ENCODE measurements at places on chromosomes 1 and 21.

- DNase-seq: no peak
These were observed 10.4 kb downstream of the EMC1 start for GRCh38 chr1:19240673-19241538.

DNA sequence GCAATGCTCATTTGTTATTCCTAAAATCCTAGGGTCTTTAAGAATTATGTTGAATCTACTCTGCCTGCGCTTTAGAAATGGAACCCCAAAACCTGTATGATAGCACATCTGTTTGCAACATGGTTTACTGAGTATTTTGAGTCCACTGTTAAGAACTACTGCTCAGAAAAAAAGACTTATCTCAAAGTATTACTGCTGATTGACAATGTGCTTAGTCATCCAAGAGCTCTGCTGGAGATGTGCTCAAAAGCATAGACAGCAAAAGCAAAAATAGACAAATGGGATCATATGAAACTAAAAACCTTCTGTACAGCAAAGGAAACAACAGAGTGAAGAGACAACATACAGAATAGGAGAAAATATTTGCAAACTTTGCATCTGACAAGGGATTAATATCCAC is 107.0 kb downstream of the CTH start:
- no peak for DNase-seq

DNA sequence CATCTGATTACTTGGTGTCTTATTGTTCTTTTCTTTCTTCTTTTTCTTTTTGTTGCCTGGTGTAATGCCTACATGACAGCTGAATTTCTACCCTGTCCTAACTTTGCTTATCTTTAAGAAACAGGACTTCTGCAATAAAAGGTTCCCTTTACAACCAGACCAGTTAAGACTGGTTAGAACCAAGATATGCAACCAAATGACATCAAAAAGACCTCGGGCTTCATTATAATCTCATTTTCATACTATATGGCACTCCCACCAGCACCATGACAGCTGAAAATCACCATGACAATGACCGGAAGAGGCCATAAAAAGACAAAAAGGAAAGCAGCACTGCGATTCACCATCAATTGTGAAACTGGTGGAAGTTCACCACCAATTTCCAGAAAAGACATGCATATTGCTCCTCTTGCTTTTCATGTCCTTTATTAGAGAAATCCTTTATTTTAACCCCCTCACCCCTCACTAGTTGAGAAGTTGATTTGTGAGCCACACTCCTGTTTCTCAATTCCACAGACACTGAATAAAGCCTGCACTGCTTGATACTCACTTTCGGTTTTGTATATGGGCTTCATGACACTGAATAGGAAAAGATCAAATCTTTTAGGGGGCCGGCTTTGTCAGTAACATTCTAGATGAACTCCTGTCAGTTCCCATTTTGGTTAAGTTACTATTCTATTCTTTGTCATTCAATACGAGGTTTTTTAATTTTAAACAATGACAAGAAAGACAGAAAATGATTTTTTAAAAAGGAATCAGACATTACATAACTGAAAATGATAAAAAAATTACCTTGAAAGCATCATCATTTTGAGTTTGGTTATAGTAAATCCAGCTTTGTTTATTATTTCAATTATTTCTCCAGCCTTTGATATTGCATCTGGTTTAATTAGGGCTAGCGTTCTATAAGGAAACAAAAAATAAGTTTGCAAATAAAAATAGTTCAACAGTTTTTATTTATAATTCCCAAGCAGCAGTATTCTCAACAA is 58.1 kb downstream of the NME7 start:
- no peak for DNase-seq

- peak; percentile 39 for DNase-seq
These were observed 88.0 kb upstream of the SLFNL1 start for GRCh38 chr1:41109310-41110197.

- no peak for DNase-seq
These were observed 49.9 kb downstream of the DISC1 start for GRCh38 chr1:231676487-231676886.

DNA sequence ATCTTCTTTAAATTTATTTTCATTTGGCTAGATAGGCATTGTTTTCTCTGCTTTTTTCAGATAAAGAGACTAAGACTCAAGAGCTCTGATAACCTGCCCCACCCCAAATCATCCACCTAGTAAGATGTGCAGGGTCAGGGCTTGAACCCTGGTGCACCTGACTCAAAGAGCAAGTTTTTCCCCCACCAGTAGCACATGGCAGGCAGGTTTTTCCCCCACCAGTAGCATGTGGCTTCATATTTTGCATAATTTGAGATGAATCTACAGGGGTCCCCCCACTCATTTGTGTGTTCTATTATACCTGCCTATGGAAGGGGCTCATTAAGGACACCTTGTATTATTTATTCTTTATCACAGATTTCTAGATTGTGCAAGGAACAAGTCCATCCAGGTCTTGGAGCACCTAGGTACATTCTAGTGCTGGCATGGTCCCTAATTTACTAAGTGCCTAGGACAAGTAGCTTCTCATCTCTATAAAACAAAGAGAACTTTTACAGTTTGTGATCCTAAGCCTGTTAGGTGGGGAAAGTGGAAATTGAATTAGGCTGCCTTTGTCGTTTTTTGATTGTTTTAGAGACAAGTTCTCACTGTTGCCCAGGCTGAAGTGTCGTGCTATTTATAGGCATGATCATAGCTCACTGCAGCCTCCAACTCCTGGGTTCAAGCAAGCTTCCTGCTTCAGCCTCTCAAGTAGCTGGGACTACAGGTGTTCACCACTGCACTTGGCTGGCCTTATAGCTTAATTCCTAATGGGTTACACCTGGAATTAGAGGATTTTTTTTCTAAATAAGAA is 13.2 kb upstream of the CTSE start:
- DNase-seq: no peak

DNA sequence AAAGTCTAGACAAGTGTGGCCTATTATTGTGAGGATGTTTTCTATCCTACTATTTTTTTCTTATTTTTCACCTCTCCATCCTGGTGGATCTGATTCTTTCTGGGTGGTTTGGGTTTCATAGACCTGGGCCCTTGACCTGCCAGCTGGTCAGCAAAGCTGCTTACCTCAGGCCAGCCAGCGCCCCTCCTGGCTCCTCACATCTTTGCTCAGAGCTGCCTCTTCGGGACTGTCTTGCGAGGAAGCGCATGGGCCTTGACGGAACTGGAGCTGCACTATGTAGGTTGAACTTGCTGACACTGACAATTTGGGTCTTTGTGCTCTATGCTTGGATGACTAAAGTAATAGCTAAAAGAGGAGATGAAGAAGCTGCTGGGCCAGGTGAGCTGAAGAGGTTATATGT is 138.5 kb upstream of the SYT6 start:
- no peak for DNase-seq

DNA sequence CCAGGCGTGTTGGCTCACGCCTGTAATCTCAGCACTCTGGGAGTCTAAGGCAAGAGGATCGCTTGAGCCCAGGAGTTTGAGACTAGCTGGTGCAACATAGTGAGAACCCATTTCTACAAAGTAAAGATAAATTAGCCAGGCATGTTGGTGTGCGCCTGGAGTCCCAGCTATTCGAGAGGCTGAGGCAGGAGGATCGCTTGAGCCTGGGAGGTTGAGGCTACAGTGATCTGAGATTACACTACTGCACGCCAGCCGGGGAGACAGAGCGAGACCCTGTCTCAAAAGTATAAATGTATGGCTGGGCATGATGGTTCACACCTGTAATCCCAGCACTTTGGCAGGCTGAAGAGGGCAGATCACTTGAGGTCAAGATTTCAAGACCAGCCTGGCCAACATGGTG is 51.5 kb upstream of the LBR start:
- DNase-seq: no peak

GRCh38 chr1:2470290-2471158 is 5.6 kb upstream of the PLCH2 start:
- no peak for DNase-seq

GRCh38 chr21:37435711-37436110 is 69.1 kb downstream of the DYRK1A start:
- DNase-seq: no peak

- DNase-seq: no peak
These were observed 106.9 kb downstream of the RIPK4 start for GRCh38 chr21:41659791-41660560.

DNA sequence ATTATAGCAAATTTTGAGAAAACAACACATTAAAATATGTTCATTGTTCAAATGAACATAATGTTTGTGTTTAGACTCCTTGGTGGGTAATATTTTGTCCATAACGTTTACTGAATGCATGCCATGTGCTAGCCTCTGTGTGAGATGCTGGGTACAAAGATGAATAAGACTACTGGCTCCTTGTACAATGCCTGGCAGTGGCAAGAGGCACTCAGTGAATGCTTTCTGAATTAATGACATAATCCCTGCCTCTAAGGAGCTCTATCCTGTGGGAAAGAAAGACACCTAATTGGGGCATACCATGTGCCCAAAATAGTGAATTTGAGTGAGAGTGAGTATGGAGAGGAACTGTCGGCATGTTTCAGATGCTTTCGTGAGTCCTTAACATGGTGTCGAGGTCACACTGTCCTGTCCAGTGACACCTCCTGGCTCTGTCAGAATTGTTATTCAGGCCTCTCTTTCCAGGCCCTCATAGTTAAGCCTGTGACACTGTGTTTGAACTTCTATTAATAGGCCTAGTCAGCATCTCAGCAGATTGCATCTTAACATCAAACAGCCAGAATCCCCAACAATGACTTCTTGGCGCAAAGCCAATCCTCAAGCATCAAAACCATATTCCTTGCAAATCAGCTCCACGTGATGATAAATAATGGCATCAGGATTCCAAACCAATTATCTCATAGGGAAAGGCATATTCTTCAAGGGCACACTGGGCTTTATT is 32.8 kb upstream of the S1PR1 start:
- DNase-seq: no peak

- no peak for DNase-seq
These were observed 47.1 kb downstream of the DDAH1 start for GRCh38 chr1:85417876-85418275.

DNA sequence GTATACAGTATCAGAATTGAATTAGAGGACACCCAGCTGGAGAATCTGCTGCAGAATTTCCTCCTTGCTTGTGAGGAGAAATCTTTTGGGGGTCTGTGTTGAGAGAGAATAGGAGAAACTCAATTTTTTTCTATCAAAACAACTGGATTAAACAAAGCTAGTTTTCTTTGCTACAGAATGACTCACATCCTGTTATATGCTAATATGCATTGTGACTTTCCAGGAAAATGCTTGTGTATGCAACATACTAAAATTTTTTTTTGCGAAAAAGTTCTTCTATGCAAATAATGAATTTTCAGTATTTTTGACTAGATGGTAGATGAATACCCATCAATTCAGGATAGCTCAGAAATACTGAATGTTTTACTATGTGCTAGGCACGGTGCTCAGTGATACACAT is 2.2 kb downstream of the VAMP4 start:
- no peak for DNase-seq

GRCh38 chr21:29454179-29454578 is 155.5 kb downstream of the BACH1 start:
- no peak for DNase-seq

GRCh38 chr21:34545079-34545884 is 33.3 kb upstream of the KCNE1 start:
- DNase-seq: no peak

GRCh38 chr1:94227624-94228023 is 9.8 kb downstream of the ARHGAP29 start:
- no peak for DNase-seq

- no peak for DNase-seq
These were observed 12.6 kb downstream of the ZC3H12A start for GRCh38 chr1:37486680-37487618.

GRCh38 chr1:8411803-8412182 is 93.9 kb downstream of the SLC45A1 start:
- DNase-seq: no peak

GRCh38 chr21:44914176-44914874 is 6.4 kb downstream of the ITGB2 start:
- DNase-seq: no peak

DNA sequence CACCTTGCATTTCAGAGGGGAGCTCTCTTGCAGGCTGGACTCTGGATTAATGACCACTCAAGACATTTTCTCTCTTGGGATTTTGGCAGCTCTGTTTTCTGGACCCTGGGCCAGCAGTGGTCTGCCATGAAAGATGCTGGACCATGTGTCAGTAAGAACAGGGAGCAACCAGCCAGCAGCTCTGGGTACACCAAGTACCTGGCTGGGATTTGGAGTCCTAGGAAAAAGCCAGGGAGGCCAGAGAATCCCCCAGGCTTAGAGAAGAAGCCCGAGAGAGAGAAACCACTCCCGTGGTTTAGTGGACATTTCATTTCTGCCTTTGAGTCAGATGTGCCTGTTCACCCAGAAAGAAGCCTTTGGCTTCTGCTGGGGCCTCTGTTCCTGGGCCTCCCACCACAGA is 2.5 kb downstream of the NFASC start:
- no peak for DNase-seq

GRCh38 chr21:26965907-26966581 is 844 bp downstream of the ADAMTS5 start:
- no peak for DNase-seq

DNA sequence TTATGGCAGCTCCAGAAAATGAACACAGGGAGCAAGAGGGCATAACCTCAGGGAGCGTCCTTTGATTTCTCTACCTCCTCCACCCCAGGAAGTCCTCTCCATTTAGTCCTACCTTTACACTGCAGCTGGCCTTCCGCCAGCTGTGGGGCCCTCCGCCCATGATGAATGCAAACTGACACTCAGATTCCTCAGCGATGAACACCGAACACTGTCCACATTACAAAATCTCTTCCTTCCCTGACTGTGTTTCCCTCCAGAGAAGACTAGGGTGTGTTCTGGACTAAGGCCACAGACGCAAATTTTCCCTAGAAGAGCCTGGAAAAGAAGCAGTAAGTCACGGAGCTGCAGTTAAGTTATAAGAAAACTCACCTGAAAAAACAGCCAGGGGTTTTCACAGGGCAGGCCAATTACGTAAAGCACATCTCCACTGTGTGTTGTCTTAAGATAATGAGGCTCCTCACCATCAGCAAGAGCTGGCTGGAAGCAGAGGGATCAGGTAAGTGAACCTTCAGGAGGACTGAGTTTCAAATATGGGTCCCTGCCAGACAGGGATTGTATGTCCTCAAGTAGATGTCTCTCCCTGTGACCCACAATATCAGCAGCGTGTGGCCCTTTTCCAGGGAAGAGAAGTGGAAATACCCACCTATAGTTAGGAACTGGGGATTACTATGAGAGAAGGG is 46.3 kb upstream of the ATP1B1 start:
- DNase-seq: no peak

GRCh38 chr1:245046315-245046714 is 108.5 kb upstream of the KIF26B start:
- no peak for DNase-seq

DNA sequence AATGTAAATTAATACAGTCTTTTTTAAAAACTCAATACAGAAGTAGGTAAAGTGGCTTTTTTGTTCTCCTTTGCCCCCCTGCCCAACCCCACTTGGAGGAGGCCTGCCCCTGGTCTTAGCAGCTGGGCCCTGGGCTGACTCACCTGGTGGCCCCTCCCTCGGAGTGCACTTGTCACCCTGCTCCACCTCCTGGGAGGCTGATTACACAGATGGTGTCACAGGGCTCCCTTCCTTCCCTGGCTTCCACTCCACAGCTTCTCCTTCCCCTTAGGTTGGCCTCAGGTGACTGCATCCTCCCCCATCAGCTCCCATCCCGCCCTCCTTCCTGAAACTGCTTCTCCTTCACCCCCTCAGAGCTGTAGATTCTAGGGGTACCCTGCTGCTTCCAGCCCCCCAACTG is 11.7 kb upstream of the CAPN9 start:
- no peak for DNase-seq

All from smooth muscle cell of the brain vasculature (primary cell).